ENCODE measurements at places on chromosomes 11 and 22.

DNA sequence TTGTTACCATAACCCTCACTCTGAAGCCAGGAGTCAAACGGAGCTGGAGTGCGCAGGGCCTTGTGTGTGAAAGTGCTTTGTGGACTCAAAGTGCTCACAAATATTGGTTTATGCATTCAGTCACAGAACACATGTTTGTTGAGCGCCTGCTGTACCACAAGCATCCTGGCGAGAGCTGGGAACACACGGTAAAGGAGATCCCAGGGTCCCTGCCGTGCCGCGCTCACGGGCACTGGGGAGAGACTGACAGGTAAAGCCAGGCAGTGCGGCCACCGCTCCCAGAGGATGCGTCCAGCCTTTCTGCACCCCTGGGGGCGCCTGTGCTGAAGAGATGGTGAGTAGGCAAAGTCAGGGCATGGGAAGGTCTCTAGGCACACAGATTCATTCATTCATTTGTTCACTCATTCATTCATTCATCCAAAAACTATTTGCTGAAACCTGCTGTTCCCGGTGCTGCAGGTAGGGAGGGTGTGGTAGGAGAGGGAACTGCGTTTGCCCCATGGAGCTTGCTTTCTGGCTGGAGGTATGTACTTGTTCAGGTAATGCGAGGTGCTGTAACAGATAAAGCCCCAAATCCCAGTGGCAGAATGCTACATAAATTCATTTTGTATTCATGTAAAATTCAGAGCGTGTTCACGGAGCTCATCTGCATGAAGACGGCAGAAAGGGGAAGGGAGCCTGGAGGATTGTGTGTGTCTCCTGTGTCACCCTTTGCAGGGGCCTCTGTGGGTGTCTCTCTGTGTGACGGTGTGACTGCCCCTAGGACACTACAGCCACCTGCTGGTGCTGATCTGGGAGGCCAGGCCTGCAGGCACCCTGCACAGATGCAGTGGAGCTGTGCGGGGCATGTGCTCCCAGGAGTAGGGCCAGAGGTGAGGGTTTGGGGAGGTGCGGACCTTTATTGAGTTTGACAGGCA, 167.0 kb upstream of the B3GAT1 start:
- DNase-seq = no peak

GRCh38 chr11:60130496-60130895, 42.0 kb downstream of the MS4A2 start:
- peak; percentile 26 for DNase-seq

GRCh38 chr22:21933910-21934309, 18.7 kb downstream of the PPM1F start:
- no peak for DNase-seq

GRCh38 chr22:50469377-50470305, 5.2 kb downstream of the SBF1 start:
- peak; percentile 98 for DNase-seq

DNA sequence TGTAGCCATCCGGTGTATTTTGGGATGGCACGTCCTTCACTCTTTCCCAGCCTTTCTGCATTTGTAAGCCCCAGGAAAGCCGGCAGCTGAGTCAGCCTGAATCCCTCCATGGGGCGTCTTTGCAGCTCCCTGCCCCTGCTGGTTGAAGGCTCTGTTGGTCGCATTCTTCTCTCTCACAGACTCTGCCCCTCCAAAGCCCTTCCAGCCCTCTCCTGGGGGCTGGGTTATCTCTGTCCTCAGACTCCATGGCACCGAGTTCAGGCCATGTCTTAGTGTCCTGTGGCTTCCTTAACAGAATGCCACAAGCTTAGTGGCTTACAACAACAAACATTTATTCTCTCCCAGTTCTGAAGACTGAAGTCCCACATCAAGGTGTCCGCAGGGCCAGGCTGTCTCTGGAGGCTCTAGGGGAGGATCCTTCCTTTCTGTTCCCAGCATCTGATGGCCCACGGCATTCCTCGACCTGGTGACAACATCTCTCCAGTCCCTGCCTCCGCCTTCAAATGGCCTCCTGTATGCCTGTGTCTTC, 62.2 kb downstream of the BCR start:
- DNase-seq = no peak

GRCh38 chr11:10318527-10318802, 13.6 kb downstream of the ADM start:
- no peak for DNase-seq

- no peak for DNase-seq
Observed at GRCh38 chr22:36136475-36136874, 24.1 kb downstream of the APOL3 start.

Measured in CD4-positive, alpha-beta T cell treated with Interleukin-10 for 1 hour (primary cell).